Lung microvascular endothelial cell (primary cell): ENCODE measurements at places on chromosomes 13 and 19. TPM values are rescaled to one million over a fixed set of nuclear protein-coding genes. Genes with fewer than 3 reads are reported as not detected.

GRCh38 chr13:84873951-84874350 lies 925.3 kb downstream of the SLITRK6 start:
- no peak for DNase-seq

DNA sequence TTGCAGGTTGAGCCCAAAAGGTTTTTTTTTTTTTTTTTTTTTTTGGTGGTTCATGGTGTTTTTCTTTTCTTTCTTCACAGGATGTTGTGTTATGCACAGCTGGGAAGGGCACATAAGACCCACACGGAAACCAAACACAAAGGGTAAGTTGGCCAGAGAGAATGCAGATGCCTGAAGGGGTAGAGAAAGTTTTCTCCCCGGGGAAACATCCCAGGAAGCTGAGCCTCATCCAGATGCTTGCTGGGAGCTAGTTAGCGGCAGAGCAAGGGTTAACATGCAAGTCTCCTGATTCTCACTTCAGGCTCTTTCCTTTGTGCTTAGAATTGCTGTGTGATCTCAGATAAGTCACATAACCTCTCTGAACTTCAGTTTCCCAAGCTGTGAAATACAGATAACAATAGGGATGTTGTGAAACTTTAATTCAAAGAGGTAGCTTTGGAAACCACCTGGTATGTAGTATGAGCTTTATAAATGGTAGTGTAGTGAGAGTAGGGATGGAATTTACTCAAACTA lies 3.1 kb downstream of the ADGRE1 start:
- no peak for DNase-seq

DNA sequence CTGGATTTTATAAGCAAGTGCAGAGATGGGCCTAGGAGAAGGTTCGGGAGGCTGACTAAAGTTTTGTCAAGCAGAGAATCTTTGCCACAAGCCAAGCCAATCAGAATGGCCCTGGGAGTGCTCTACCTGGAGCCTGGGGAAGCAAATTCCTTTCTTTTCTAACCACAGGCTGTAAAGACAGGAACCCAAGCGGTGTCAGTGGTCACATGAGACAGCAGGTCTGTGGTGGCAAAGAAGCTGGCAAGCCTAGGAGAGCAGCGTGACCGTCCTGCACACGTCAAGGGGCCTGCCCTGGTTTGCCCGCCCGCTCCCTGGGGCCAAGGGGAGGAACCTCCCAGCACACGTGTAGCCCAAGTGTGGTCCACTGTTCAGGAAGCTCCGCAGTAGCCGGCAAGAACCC lies 90.8 kb downstream of the IPO5 start:
- no peak for DNase-seq

- DNase-seq, result no peak
Measured at GRCh38 chr19:50239921-50240590, 36.6 kb downstream of the MYH14 start.

DNA sequence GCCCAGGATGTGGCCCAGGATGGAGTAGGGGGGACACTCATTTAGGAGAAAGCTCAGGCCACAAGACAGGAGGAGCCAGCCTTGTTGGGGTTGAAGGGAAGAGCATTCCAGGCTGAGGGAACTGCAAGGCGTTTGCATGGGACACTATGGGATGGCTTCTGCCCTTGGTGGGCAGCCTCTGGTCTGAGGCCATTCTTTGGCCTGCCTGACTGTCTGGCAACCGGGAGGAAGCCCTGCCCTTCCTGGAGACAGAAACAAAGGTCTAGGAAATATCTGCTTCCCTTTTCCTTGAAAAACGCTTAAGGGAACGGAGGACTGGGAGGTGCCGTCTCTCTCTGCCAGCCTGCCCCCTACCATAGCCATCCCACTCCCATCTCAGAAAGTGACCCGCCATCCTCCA lies 2.8 kb upstream of the ICAM1 start:
- DNase-seq, result peak; percentile 56

DNA sequence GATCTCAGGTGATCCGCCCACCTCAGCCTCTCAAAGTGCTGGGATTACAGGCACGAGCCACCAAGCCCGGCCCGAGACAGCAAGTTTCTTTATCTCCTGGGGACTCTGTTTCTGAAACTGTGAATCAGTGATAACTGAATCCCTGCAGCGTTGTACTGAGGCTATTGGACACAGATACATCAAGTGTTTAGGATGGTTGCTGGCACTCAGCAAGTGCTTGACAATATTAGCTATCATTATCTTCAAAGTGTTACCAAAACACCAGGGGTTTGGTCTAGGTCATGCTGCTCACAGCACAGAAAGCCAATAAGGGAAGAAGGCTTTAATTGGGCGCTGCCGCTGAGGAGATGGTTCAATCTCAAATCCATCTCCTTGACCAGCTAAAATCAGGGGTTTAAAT lies 20.5 kb upstream of the PNMA8C start:
- DNase-seq, result no peak

DNA sequence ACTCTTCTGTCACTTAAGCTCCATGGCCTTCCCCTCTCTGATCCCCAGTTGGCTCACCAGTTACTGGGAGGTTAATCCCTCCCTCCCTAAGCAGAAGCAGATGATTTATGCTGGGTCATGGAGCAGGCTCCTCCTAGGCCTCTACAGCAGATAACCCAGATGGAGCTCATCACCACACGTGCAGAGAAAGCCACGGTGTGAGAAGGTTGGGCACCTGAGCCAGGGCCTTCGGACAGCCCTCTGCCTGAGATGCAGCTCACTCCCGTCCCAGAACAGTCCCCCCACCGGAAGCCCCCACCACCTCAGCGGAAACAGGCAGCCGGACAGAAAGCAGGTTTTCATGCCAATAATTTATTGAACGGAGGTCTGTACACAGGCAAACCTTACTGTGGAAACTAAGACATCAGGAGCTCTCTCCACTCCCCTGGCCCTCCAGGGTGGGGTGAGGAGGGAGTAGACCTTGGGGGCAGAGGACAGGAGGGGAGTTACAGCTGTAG lies 9.8 kb downstream of the ZNF526 start:
- DNase-seq, result peak; percentile 65

DNA sequence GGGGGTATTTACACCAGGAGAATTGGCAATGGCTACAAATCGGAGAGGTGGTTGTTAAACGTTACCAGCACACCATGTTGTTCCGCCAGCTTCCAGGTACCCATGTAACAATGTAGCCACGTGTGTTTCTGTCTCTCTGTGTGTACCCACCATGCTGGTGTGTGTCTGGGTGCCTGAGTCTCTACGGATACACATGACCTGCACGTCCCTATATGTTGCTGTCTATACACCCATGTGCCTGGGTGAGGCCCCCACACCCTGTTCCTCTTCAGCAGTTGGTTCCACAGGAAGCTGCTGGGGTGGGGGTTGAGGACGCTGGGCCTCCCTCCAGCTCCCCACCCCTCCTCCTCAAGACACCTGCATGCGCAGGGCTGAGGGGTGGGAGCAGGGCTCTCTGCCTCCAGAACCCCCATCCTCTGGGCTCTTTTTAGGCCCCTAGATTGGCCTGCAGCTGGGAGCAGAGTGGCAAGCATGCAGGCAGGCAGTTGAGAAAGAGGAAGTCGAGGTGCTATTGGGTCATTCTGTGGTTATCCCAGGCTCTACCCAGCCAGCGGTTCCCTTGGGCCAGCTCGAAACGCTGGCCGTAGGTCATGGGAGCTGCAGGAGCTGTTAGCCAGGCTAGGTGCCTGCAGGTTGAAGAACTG lies at the start of gene ARHGEF18:
ARHGEF18 (plus strand) TSS at position 351 of the 644 bp plus-strand sequence. CDS start 13,954 bp downstream, outside the sequence.
- no peak for DNase-seq

- no peak for DNase-seq
Measured at GRCh38 chr13:50998326-50998725, 88.7 kb downstream of the RNASEH2B start.

DNA sequence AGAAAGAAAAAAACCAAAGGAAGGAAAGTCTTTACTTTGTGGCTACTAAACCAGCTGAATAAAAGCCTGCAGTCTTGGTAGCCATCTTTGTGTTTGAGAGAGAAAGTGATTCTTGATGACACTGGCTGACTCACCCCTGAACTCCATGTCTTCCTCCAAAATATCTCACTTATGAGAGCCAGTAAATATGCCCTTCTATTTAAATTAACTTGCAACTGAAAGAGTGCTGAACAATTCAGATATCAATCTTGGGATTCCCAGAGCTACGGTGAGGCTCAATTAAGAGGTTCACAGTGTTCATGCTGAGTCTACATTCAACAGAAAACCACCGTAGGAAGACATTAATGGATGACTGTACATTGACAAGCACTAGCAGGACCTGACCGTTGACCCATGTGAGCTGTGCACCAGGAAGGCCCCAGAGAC lies 57.9 kb downstream of the KCTD12 start:
- peak; percentile 19 for DNase-seq

Gene CRLF1
- not detected in 2 replicates for total RNA-seq

Gene FFAR2
- not detected in 2 replicates for total RNA-seq

Gene ZNF91
- total RNA-seq, result 6.5 and 11.1 TPM in 2 replicates

Gene KIRREL2
- total RNA-seq, result not detected in 2 replicates

Gene ZNF382
- total RNA-seq, result 2.2 and 4.6 TPM in 2 replicates

Gene ZNF571
- total RNA-seq, result 1.1 and 2.6 TPM in 2 replicates
